ENCODE measurements at places on chromosomes 11 and 22.

DNA sequence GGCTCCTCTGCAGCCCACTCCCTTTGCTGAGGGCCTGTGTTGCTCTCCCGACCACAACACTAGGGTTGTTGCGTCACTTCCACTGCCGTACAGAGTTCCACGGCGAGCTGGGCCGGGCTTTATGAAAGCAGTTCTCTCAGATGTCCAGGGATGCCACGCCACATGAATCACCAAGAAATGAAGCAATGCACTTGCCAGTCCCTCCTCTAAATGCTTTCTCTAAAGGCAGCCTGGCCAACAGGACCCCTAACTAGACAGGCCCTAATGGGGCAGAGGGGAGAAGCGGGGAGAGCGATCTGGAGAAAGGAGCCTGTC, 188.7 kb downstream of the CTTN start:
- no peaks in the 10 kb centered on the region for H3K27me3 ChIP-seq
- H3K36me3 ChIP-seq, result no peaks in the 10 kb centered on the region
- no peak for DNase-seq
- peaks cover 3% of the 10 kb centered on the region for H3K4me1 ChIP-seq
- no peak overlapping the region for H3K27ac ChIP-seq

DNA sequence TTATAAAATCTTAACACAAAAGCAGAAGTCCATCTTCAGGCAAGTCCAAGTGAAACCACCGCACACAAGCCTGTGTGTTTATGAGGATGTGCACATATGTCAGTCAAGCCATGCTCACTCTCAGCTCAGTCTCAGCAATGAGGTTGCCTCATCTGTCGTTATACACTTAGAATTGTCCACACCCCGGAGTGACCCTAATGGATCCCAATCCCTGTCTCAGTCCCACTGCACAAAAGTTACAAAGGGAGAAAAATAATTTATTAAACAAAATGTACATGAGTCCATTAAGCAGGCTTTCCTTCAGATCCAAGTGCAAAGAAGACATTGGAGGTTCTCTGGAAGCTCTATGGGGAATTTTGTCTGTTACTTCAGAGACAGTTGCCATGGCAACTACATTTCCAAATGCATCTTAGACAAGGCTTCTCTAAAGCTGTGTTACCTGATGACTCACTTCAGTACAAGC, 24.4 kb downstream of the OR8B12 start:
- H3K27me3 ChIP-seq, result no peaks in the 10 kb centered on the region
- no peak overlapping the region for H3K27ac ChIP-seq
- H3K4me1 ChIP-seq, result no peaks in the 10 kb centered on the region
- no peaks in the 10 kb centered on the region for H3K36me3 ChIP-seq

- H3K4me3 ChIP-seq, result no peak overlapping the region
- H3K36me3 ChIP-seq, result no peaks in the 10 kb centered on the region
- no peaks in the 10 kb centered on the region for H3K4me1 ChIP-seq
- no peaks in the 10 kb centered on the region for H3K27me3 ChIP-seq
- no peak for DNase-seq
- no peak overlapping the region for H3K27ac ChIP-seq
Measured at GRCh38 chr11:12581416-12581815, 92.8 kb upstream of the TEAD1 start.

DNA sequence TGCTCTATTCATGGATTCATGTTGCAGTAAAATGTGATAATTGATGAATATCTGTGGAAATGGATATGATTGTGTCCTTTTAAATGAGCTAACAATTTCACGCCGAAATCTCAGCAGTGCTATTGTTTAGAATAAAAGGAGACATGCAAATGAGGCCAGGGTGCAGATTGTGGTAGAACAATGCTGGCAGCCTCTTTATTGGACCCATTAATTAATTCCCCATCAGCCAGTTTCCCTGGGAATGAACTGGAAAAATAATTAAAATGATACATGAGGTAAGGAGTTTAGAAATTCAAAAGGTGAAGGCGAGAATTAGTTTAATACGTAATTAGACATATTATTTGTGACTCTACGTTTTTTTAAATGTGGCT, 306.2 kb downstream of the TBC1D22A start:
- no peaks in the 10 kb centered on the region for H3K36me3 ChIP-seq
- H3K27me3 ChIP-seq, result no peaks in the 10 kb centered on the region
- DNase-seq, result no peak
- H3K27ac ChIP-seq, result no peak overlapping the region
- H3K4me3 ChIP-seq, result no peak overlapping the region

GRCh38 chr11:75191330-75191717, 40.4 kb downstream of the SLCO2B1 start:
- DNase-seq, result no peak
- no peaks in the 10 kb centered on the region for H3K27me3 ChIP-seq
- no peak overlapping the region for H3K4me3 ChIP-seq
- no peak overlapping the region for H3K27ac ChIP-seq
- H3K36me3 ChIP-seq, result no peaks in the 10 kb centered on the region

DNA sequence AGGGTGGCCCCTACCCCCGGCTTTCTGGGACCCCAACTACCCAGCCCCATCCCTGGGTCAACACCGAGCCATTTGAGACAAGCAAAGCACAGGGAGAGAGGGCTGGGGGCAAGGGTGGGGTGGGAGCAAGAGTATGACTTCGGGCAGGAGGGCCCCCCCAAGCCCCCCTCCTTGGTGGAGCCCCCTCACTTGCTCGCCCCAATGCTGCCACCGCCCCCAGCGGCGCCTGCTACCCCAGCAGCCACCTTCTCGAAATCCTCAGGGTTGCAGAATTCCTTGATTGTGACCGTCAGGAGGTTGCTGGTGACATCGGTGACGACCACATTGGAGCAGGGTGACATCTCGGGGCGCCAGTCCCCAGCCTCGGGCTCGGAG, 6.0 kb downstream of the CBX6 start:
- H3K27ac ChIP-seq, result no peak overlapping the region
- DNase-seq, result no peak
- H3K36me3 ChIP-seq, result peaks cover 47% of the 10 kb centered on the region
- no peaks in the 10 kb centered on the region for H3K27me3 ChIP-seq
- H3K4me1 ChIP-seq, result peaks cover 15% of the 10 kb centered on the region

DNA sequence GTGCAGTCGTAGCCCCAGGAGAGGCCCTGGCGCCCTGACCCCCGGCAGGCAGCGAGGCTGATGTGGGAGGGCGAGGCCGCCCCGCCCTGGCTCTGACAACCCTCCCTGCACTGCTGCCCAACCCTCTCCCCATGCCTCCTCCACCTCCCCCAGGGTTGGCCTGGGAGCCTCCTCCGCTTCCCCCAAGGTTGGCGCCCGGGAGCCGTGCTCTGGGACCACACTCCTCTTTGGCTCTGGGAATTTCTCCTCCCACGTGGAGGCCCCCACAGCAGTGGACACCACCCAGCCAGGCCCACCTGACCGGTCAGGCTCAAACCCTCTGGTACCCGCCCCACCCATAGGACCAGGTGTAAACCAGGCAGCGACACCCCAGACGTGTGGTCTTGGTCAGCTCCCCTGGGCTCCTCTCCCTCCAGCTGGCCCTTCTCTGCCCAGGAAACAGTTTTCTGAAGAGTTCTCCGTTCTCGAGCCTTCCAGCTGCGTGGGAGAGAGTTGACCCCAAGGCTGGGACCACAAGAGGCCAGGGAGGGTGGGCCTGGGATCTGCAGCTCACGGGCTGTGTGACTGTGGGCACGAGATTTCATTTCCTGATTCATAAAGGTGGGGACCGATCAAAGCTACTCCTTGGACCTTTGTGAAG, 39.5 kb upstream of the BRSK2 start:
- no peaks in the 10 kb centered on the region for H3K36me3 ChIP-seq
- H3K4me3 ChIP-seq, result no peak overlapping the region
- DNase-seq, result no peak
- no peaks in the 10 kb centered on the region for H3K27me3 ChIP-seq
- H3K27ac ChIP-seq, result no peak overlapping the region
- H3K4me1 ChIP-seq, result no peaks in the 10 kb centered on the region

GRCh38 chr11:15819679-15820286, 536.6 kb downstream of the SOX6 start:
- no peaks in the 10 kb centered on the region for H3K27me3 ChIP-seq
- H3K4me1 ChIP-seq, result no peaks in the 10 kb centered on the region
- H3K4me3 ChIP-seq, result no peak overlapping the region
- H3K36me3 ChIP-seq, result no peaks in the 10 kb centered on the region
- H3K27ac ChIP-seq, result no peak overlapping the region
- DNase-seq, result peak; percentile 44

GRCh38 chr11:105937331-105937730, 84.7 kb downstream of the MSANTD4 start:
- H3K4me3 ChIP-seq, result no peak overlapping the region
- H3K27ac ChIP-seq, result no peak overlapping the region
- H3K4me1 ChIP-seq, result no peaks in the 10 kb centered on the region
- H3K27me3 ChIP-seq, result no peaks in the 10 kb centered on the region

- DNase-seq, result no peak
- no peaks in the 10 kb centered on the region for H3K4me1 ChIP-seq
- H3K36me3 ChIP-seq, result no peaks in the 10 kb centered on the region
- H3K27ac ChIP-seq, result no peak overlapping the region
Measured at GRCh38 chr11:125056931-125057692, 6.0 kb upstream of the SLC37A2 start.

DNA sequence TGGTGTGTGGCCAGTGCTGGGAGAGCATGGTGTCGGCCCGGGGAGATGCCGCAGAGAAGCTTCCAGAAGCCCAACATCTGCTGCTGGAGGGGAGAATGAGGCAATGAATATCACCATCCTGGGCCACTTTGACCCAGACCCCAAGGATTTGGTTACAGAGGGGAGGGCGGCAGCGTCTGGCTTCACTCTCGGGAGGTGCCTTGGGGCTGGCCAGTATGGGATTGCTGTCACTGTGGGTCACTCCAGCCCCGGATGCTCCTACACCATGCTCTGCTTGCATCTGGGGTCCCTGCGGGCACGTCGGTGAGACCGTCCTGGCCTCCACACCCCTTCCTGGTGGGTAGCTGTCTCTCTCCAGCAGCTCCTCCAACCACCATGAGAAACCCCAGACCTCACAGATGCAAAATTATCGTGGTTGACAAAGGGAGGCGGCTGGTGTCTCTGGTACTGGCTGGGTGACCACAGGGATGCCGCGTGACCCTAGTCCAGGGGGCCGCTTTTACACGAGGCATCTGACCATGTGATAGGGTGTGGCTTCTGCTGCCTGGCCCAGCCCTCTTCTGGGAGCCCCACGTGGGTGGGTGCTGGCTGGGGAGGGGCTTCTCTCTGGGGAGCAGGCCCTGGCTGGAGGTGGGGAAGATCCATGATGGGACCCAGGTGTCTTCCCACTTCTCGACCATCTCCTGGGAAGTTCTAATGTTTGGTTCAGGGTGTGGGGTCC, 5.7 kb downstream of the KCNQ1 start:
- H3K4me1 ChIP-seq, result peaks cover 33% of the 10 kb centered on the region
- H3K27me3 ChIP-seq, result no peaks in the 10 kb centered on the region
- no peak overlapping the region for H3K27ac ChIP-seq
- no peak for DNase-seq

DNA sequence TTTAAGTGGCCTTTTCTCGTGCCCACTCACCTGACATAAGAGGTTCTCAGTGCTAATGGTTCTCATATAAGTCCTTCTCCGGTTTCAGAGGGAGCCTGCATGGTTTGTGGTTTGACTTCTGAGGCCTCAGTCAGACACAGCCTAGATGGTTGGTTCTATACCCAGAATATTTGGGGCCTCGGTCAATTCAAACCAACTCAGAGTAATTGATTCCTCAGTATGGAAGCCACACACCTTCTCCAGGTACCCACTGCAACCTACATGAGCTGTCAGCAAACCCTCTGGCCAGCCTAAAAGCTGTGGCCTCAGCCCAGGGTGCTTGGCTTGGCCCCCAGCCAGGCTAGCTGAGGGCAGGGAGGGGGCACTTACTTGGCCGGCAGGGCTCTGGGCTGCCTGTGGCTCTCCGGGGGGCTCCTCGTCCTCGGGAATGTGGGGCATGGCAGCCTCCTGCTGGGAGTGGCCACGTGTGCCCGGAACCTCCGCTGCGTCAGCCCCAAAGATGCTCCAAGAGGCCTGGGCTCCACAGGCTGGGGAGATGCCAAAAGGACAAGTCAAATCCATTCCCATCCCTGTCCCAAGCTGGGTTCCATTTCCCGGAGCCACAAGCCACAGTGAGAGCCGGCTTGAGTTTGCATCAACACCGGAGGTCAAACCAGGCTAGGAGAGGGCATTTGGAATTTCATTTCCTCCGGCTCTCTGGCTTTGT, 41.7 kb downstream of the IRAG1 start:
- no peak overlapping the region for H3K27ac ChIP-seq
- H3K4me3 ChIP-seq, result no peak overlapping the region
- DNase-seq, result no peak
- H3K4me1 ChIP-seq, result no peaks in the 10 kb centered on the region

GRCh38 chr22:39426380-39427043, 26.9 kb downstream of the TAB1 start:
- H3K4me3 ChIP-seq, result no peak overlapping the region
- no peak overlapping the region for H3K27ac ChIP-seq
- no peak for DNase-seq
- H3K27me3 ChIP-seq, result no peaks in the 10 kb centered on the region
- peaks cover 79% of the 10 kb centered on the region for H3K36me3 ChIP-seq
- H3K4me1 ChIP-seq, result no peaks in the 10 kb centered on the region

- H3K36me3 ChIP-seq, result no peaks in the 10 kb centered on the region
- H3K4me1 ChIP-seq, result peaks cover under 1% of the 10 kb centered on the region
- H3K27ac ChIP-seq, result no peak overlapping the region
- DNase-seq, result no peak
- no peaks in the 10 kb centered on the region for H3K27me3 ChIP-seq
Measured at GRCh38 chr22:37329238-37330140, 47.2 kb downstream of the CYTH4 start.

GRCh38 chr11:14973621-14974514, 1.7 kb upstream of the CALCA start:
- H3K36me3 ChIP-seq, result no peaks in the 10 kb centered on the region
- no peak overlapping the region for H3K27ac ChIP-seq
- H3K4me3 ChIP-seq, result peak overlapping the region; percentile 47
- peaks cover 11% of the 10 kb centered on the region for H3K4me1 ChIP-seq
- peaks cover 10% of the 10 kb centered on the region for H3K27me3 ChIP-seq
- DNase-seq, result no peak

DNA sequence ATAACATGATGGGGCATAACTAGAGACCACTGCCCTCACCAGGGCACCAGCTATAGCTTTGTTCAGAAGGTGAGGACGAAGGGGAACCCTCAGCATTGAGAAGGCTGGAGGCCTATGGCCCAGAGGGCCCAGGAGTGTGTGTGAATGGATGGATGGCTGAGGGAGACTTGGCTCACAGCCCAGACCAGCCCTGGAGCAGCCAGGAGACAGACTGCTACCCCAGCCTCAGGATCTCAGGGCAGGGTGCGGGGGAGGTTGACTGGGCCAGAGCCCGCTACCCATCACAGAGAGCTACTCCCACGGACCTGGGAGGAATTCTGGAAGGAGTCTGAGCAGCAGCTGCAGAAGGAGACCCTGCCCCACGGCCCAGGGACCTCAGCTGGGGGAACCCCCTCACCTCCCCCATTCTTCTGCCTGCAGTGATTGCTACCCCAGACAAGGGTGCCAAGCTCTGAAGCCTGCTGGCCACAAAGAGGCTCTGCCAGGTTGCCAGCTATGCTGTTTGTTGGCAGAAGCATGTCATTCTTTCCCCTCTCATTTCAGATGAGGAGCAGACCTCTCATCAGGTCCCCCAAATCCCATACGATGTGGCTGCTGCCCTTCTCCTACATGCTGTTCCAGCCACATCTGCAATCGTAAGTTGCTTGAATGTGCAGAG, 5.4 kb upstream of the CSDC2 start:
- no peak for DNase-seq
- H3K4me3 ChIP-seq, result no peak overlapping the region
- H3K27ac ChIP-seq, result no peak overlapping the region
- H3K4me1 ChIP-seq, result no peaks in the 10 kb centered on the region
- H3K36me3 ChIP-seq, result no peaks in the 10 kb centered on the region
- H3K27me3 ChIP-seq, result no peaks in the 10 kb centered on the region

- no peaks in the 10 kb centered on the region for H3K36me3 ChIP-seq
- no peaks in the 10 kb centered on the region for H3K27me3 ChIP-seq
- no peak for DNase-seq
- no peak overlapping the region for H3K27ac ChIP-seq
Measured at GRCh38 chr11:105720096-105720495, 110.2 kb downstream of the GRIA4 start.
